ENCODE measurements at places on chromosomes 16 and 17.
A peak's percentile ranks its signal among the peaks of the same experiment; 100 is the strongest.

DNA sequence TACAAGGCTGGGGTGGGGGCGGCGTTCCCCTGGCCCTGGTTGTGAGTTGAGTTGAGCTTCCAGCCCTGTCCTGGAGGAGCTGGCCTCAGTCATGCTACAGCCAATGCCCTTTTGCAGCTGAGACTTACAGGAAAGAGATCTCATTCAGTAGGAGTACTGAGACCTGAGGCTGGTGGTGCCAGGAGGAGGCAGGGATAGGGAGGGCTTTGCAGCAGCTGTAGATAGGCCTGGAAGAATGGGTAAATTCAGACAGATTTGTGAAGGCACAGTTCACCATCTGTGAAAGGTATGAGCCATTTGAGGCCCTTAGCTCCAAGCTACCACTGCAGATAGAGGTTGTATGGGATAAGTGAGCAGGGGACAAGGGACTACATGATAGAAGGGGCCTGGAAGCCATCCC, 5.6 kb downstream of the STX4 start:
- DNase-seq = no peak

DNA sequence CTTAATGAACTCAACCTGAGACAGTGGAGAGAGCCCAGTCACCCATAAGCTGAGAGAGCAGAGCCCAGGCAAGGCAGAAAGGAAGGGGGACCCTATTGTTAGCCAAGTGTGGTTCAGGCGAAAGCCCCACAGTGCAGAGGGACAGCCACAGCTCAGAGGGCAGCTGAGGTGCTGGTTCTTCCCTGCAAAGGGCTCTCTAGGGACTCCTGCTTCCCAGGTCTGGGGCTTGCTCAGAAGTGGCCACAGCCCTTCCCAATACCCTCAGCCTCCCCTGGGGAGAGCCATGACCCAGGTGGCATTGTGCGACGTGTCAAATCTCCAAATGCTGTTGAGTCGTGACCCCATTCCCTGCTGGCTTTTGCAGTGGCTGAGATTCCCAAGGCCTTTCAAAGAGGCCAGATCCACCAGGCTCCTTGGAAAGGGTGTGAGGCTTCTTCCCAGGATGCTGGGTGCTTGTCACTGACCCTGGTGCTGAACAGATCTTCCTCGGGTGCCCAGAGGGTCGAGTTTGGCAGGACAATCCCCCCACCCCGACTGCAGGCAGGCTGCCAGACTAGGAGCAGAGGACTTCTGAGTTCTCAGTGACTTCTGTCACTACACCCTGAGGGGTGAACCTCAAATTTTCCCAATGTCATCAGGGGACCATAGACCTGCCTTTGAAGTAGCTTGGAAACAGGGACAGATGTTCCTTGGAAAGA, 2.5 kb upstream of the CCL17 start:
- no peak for DNase-seq

DNA sequence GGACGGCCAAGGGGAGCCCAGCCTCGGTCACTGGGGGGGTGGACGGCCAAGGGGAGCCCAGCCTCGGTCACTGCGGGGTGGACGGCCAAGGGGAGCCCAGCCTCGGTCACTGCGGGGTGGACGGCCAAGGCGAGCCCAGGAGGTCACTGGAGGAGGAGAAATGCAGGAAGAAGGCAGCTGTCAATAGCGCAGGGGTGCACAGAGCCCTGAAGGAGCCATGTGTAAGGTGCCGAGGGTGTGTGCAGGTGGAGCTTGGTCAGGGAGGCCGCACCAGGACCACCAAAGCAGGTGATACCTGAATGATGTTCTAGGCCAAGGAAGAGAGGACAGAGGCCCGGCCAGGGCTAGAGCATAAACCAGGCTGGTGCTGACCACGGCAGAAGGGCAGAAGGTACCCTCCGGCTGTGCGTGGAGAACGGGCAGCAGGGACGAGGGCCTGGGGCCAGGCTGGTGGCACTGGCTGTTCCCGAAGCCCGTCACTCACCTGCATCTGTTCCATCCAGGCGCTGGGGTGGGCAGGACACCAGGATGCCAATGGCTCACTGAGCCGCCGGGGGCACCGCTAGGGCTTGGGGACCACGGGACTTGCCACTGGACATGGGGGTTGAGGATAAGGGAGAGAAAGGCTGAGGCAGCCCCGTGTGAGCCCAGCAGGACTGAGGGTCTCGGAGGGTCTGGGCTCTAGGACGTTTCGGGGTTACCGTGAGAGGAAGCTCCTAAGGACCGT, 5.9 kb upstream of the CCDC57 start:
- DNase-seq = no peak

DNA sequence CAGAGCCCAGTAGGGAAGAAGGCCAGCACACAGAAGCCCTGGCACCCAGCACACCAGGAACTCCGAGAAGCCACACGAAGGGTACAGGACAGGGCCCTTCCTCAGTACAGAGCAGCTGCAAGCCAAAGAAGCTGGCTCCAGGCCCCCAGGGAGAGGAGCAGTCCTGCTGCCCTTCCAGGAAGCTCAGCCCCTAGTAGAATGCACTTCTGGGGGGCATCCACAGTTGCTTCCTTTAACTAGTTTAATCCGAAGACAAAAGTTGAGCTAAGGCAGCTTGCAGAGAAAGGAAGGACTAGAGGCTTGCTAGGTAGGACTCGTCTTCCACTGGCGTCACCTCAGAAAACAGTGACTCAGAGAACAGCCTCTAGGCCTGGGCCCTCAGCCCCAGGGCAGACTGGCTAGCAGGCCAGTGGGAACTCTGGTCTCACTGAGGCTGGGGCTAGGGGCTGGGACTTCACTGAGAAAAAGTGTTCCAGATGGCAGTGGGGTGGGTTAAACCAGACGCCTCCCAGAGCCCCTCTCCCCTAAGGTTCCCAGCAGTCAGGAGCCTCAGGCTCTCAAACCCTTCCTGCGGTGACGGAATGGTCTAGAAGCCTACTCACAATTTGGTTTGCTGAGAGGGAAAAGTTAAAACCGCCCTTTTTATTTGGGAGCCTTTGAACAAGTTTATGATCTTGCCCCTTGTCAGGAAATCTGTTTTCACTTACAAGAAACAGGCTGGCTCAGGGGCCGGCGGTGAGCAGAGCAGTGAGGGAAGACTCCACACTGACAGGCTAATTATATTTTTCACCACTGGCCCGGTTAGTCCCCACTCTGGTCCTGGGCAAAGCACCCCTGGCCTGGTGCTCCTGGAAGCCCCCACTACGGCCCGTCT, 41.4 kb downstream of the ACTG1 start:
- no peak for DNase-seq

DNA sequence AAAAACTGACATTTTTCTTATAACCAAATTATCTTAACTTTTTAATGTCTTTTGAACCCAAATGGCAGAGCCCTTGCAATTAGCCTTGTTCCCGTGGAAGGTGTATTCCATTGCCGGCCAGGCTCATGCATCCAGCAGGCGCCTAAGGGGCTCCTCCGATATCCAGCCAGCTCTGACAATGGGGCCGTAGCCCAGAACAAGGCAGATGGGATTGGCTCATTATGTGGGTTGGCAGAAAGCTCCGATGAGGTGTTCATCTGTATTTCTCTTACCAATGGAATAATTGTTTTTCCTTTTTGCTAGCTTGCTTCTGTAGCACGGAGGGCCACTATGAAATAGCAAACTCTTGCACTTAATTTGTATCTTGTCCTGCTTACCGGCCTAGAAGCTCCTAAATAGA, 208.2 kb upstream of the CHMP6 start:
- no peak for DNase-seq

DNA sequence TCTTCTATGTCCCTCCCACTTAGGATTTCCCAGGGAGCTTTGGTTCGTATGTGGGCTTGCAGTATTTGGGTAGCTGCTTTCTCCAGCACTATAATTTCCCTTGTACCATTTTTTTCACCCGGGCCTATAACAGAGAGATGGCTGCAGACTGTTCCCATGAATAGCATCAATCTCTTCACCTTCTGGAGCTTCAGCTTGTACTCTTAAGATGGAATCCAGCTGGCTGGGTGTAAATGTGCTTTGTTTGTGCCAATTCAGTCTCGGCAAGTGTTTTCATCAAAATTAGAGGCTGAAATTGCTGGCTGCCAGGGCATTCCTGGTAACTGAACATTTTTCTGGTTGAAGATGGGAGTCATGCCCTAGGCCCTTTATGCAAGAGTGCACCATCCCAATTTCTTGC, 12.2 kb upstream of the CPD start:
- DNase-seq = no peak

- no peak for DNase-seq
These were observed 3.4 kb upstream of the TAOK1 start for GRCh38 chr17:29386760-29387159.

- no peak for DNase-seq
These were observed 1.5 kb downstream of the MXRA7 start for GRCh38 chr17:76709077-76709950.

- no peak for DNase-seq
These were observed 14.2 kb downstream of the B4GALNT2 start for GRCh38 chr17:49146620-49147306.

DNA sequence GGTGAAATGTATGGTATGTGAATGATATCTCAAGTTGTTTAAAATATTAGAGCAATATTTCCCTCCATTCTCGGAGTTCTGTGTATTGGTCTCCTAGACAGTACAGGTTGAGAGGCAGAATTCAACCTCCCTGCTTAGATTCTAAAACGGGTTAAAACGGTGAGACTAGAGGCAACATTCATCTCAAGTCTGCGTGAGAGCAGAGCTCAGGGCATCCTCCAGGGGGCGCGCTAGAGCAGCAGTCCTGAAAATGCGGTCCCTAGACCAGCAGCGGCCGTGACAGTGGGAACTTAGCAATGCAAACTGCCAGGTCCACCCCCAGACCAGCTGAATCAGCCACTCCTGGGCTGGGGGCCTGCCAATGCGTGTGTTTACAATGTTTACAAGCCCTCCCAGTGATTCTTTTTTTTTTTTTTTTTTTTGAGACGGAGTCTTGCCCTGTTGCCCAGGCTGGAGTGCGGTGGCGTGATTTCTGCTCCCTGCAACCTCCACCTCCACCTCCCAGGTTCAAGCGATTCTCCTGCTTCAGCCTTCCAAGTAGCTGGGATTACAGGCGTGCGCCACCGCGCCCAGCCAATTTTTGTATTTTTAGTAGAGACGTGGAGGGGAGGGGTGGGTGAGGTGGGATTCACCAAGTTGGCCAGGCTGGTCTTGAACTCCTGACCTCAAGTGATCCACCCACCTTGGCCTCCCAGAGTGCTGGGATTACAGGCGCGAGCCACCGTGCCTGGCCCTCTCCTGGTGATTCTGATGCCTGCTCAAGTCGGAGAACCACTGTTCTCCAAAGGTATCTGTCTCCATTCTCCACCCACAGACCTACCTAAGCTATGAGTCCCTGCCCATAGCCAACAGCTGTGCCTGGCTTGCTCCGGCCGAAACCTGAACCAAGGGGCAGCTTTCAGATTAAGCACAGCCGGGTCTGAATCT, 24.2 kb downstream of the KLHL36 start:
- peak; percentile 79 for DNase-seq

DNA sequence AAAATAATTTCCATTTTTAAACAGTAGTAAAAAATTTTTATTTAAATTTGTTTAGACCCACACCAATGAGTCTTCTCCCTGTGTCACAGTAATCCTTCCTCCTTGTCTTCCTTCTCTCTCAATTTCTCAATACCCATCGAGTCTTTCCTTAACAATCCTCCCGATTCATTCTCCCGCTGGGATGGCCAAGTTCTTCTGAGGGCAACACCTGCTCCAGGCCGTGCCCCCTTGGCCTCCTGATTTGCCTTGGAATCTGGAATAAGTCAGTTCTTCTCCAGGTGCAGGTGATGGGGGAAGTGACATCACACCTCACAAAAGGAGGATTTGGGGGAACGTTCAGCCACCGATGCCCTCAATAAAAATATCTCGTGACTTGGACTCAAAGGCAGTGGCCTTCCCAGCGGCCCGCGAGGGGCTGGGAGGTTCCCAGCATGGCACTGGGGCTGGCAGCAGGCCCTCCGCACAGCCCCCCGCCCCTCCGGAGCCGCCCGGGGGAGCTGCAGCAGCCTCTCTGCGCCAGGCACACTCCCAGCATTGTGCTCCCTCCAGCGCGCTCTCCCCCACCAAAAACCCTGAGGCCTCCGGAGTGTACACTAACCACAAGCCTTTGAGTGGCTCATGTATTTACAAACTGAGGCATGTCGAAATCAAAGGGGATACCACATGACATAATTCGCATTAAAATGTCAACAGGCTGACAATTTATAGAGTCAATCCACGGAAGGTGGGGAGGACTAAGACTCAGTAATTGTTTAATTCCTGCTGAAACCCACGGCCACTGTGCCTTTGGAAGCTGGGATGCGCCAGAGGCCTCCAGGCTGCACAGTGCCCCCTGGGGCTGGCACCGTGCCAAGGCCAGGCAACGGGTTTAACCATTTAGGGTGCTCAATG, 120.5 kb downstream of the ZFHX3 start:
- no peak for DNase-seq

DNA sequence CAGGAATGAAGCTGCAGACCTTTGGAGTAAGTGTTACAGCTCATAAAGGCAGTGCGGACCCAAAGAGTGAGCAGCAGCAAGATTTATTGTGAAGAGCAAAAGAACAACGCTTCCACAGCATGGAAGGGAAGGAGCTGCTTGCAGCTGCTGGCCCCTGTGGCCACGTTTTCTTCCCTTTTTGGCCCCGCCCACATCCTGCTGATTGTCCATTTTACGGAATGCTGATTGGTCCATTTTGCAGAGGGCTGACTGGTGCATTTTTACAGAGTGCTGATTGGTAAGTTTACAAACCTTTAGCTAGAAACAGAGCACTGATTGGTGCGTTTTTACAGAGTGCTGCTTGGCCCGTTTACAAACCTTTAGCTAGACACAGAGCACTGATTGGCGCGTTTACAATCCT, 841.5 kb downstream of the CDH11 start:
- no peak for DNase-seq

DNA sequence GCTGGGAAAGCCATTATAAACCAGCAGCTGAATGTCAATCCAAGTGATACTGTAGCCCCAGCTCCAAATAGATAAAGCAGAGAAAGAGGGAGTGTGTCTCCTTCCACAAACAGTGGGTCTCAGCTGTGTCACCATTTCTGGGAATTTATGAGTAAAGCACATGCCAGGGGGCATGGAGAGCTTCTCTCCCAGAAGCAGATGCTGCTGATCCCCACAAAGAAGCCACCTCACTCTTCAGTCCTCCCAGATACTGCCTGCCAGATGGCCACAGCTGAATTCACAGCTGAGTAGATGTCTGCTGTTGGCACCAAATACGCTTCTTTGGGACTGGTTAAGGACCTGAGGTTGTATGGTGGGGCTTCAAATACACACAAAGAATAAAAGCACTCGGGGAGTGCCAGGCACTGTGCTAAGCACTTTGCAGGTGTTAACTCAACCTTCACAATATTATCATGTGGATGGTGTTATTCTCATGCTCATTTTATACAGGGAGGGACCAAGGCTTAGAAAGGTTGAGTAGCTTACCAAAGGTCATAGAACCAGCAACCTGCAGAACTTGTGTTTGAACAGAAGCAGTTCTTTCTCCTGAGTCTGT, 298.3 kb downstream of the CDH11 start:
- DNase-seq = no peak

- no peak for DNase-seq
These were observed 1417.9 kb upstream of the GOT2 start for GRCh38 chr16:60151987-60152386.

DNA sequence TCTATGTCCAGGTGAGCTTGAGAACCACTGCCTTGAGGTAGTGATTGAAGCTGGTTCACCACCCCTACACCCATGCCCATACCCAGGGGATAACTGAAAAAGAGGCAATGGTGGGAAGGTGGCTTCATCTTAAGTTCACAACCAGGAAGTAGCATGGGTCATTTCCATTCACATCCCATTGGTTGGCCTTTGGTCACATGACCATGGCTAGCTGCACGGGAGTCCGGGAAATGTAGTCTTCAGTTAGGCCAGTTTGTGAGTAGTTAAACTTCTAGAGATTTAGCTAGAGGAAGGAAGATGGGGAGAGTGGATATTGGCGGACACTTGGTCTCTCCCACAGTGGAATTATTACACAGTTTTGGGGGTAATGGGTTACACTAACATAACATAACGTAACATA, 92.9 kb downstream of the RGS9 start:
- no peak for DNase-seq

Data from GM19239 (cell line).